Foreskin keratinocyte (primary cell): ENCODE measurements at places on chromosomes 6 and 20.

DNA sequence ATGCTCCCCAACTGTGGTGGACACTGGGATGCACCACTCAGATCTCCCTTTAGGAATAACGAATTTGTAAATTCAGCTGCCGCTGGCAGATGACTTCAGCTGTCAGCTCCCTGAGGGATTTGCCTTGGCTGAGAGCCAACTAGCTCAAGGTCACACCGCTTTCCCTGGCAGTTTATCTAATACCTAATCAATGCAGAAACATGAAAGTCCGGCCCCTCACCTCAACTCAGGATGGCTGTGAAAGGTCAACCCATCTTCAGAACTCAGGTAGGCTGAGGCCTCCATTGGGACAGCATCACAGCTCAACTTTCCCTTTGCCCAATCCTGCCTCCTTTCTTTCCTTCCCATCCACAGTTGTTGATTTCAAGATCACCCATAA, 22.8 kb upstream of the SCGN start:
- DNase-seq, result no peak

DNA sequence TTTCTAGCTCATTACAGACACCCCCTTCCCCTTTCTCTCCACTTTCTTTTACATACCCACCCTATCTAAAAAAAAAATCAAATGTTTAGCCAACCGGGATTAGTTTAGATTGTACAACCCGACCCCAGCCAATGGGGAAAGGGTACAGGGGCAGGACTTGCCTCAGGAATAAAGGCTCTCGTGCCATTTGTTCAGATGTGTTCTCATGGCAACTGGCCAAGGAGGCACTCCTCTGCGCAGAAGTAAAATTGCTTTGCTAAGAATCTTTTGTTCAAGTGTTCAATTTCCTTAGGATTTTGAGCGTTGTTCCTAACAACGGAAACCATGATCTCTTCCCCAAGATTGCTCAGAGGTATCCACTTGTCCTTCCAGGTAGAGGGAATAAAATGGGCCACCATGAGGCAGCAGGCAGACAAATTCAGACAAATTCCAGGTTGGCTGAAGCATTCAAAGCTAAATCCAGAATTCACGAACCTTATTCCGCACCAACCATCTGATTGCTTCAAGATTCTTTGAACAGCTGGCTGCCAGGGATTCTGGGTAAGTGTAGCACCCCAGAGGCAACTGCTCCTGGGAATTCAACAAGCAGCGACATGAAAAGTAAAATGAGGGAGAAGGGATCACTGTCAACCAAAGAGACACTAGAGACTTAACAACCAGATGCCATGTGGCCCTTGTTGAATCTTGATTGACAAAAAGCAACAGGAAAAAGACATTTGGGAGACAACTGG, 431.8 kb downstream of the PREX1 start:
- DNase-seq, result no peak

GRCh38 chr6:21808551-21809242, 215.1 kb downstream of the SOX4 start:
- peak; percentile 24 for DNase-seq

DNA sequence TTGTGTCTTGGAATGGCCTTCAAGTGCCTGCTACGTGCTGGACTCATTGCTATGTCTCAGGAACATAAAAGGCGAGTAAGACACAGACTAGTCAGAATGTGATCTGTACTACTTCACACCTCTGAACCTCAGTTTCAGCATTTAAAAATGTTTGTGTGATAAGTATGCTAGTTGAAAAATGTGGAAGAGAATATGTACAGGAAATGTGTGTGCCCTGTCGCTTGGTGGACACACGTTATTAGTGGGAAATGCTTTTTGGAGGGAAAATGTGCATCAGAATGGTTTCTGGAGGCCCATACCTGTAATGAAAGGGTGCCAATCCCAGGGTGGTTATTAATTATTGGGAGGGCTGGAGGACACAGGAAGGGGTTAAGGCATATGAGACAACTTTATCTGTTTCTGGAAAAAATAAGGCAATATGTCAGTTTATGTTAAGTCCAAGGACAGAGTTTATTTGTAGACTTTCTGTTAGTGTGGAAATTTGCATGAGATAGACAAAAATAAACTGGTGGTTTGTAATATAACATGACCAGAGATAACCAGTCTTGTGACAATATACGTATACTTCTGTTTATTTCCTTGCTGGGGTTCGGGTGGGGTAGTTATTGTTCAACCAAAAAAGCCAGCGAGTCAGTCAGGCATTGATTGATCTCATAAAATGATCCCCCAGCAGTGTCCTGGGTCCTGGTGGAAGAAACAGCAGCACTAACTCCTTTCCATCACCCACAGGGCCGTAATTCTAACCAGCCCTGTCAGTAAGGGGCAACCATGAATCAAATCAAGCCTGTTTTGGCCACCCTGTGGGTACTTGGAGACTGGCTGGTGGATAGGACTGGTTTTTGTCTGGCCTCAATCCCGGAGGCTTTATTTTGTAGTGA, 117.9 kb downstream of the JARID2 start:
- no peak for DNase-seq

DNA sequence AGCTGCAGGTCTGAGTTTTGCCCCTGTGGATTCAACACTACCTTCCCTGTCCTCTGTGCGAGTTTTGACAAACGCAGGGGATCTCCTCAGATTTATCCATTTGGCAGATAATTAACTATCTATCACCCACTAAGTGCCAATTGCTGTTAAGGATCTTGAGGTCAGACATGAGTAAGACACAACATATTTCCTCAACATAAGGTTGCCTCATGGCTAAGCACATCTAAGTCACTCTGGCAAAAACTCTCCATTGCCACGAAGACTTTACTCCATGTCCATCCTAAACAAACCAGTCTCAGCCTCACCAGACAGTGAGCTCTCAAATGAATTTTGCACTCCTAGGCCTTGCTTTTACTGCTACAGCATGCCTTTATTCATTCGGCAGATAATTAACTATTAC, 408.4 kb downstream of the MAFB start:
- no peak for DNase-seq

- no peak for DNase-seq
Observed at GRCh38 chr20:20399531-20400500, 31.9 kb downstream of the INSM1 start.

DNA sequence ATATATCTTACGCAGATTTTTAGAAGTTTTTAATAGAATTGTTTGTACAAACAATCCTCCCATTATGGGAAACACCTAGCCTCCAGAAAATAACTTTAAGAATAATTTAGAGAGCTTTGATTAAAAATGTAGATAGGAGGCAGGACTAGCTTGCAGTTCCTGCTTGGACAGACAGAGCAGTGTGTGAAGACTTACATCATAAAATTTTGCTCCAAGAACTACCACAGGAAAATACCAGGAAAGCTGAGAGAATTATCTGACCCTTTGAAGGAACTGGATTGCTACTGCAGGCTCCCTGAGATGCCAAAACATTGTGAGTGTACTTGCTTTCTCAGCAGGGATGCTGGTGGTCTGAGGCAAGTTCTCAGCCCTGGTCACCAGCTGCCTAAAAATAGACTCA, 64.2 kb downstream of the EYS start:
- no peak for DNase-seq

DNA sequence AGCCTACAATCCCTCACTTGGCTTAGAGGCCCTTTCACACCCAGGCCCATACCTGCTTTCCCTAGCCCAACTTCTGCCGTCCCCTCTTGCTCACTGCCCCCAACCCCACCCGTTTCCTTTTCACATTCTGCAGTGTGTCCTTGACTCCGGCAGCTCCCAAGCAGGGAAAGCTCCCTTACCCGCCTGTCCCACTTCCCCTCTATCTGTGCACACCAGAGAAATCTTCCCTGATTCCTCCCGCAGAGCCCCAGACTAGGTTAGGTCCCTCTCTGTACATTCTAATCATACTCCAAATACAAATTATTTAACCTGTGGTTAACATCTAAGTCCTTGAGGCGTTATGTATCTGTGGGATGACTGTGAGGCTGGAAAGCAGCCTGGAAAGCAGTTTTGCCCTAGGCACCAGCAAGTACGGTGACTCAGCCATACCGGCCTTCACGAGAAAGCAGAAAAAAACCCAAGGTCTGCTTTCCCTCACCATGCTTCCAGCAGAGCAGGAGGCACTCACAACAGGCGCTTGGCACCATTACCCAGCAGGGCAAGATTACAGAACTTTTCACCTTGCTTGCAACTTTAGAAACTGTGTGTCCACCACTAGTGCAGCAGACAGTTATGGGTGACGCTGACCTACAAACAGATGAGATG, 22.3 kb downstream of the ELOVL5 start:
- peak; percentile 90 for DNase-seq

GRCh38 chr6:33433001-33433543, 13.2 kb downstream of the SYNGAP1 start:
- DNase-seq, result no peak

DNA sequence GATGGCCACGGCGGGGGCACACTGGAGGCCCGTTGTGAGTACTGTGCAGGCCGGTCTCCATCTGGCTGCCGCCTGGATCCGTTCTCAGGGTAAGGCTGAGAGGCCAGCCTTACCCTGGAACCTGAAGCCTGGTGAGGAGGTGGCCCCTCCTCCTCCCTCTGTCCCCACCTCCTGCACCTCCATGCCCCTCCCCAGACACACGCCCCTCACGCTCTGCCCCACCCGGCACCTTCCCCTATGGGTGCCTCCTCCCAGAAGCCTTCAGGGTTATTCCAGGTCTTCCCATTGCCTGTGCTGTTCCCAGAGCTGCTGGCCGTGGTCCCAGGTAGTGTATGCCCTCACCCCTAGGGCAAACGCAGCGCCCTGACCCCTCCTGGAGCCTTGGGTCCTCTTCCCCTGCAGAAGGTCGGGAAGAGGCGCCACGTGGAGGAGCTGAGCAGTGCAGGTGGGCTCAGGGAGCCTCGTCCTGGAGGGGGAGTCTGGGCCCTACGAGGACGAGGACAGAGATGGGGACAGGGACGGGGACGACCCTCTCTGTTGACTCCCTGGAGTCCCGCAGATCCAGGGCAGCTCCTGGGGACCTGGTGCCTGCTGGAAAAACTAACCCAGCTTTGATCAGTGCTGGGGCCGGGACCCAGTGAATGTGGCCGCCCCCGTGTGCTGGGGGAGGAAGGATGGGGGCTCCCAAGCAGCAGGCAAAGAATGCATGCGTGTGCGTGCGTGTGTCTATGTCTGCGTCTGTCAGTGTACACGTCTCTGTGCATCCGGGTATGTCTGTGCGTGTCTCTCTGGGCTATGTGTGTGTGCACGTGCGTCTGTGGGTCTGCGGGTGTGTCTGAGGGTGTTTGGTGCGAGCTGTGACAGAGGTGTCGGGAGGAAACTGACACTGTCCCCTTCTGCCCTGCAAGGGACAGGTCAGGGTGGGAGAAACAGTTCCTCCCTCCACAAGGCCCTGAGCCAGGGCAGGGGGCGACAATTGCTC, 8.2 kb upstream of the HRH3 start:
- no peak for DNase-seq

- DNase-seq, result no peak
Observed at GRCh38 chr6:164532198-164533044, 777.0 kb downstream of the C6orf118 start.

- DNase-seq, result no peak
Observed at GRCh38 chr6:88360203-88360797, 194.2 kb upstream of the CNR1 start.

DNA sequence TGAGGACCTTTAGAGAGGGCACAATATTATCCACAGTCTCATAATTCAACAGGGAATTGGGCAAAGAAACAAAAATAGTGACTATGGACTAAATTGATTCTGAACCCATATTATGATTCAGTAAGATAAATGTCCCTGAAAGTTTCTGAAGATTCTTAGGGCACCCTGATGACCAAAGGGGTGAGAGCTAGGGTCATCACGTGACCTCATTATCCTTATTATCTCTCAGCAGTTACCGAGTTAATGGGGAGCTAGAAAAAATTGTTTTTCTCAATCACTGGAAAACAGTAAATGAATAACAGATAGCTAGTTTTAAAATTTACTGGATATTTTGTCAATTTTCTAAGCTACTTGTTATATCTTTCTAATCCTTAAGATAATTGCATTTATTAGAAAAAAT, 639.5 kb downstream of the PRKN start:
- DNase-seq, result no peak

DNA sequence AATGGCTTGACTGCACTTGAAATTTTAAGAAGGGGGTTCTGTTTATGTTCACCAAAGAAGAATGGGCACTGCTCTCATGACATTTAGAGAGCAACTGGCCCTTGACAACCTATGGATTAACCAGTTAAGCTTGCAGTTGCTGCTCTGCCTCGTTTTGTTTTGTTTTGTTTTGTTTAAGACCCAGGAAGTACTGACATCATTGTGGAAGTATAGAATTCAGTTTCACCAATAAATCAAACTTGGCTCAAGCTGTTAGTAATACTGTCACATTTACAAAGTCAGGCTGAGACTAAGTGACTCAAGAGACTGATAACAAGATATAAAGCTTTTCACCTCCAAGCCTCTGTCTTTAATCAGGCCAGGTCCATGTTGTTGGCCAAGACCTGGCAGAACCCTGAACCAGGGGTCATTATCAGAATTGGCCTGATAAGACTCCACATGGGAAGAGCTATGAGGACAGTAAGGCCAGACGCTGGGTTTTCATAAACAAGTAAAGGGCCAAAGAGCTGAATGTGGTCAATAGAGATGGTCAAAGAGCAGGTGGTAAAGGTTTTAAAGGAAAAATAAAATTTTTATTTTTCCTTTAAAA, 99.4 kb upstream of the VGLL2 start:
- no peak for DNase-seq

GRCh38 chr6:165762876-165763275, 99.8 kb upstream of the PDE10A start:
- DNase-seq, result no peak

- DNase-seq, result no peak
Observed at GRCh38 chr20:45588800-45589199, 9.7 kb upstream of the WFDC8 start.

- DNase-seq, result no peak
Observed at GRCh38 chr20:32231847-32232246, 24.2 kb downstream of the POFUT1 start.

GRCh38 chr6:41451039-41451438, 95.1 kb upstream of the FOXP4 start:
- no peak for DNase-seq

DNA sequence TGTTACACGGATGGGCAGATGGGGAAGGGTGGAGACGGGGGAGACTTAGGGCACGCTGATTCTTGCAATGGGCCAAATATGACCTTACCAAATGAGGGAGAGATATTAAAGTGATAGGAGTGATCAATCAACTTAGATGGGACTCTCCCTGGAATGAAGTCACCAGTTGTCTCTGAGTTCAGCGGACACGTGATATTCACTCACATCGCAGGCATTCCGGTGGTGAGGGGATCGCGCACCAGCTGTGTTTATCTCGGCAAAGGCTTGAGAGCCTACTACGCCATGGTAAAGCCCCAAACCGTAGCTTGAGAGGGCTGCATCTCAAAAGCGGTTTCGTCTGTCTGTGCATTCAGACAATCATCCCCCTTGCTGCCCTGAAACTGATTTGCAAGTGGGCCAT, 5.5 kb downstream of the BMP7 start:
- DNase-seq, result no peak
